ENCODE measurements at places on chromosomes 12 and 14.

- DNase-seq = no peak
These were observed 48.5 kb upstream of the PRICKLE1 start for GRCh38 chr12:42638011-42638410.

DNA sequence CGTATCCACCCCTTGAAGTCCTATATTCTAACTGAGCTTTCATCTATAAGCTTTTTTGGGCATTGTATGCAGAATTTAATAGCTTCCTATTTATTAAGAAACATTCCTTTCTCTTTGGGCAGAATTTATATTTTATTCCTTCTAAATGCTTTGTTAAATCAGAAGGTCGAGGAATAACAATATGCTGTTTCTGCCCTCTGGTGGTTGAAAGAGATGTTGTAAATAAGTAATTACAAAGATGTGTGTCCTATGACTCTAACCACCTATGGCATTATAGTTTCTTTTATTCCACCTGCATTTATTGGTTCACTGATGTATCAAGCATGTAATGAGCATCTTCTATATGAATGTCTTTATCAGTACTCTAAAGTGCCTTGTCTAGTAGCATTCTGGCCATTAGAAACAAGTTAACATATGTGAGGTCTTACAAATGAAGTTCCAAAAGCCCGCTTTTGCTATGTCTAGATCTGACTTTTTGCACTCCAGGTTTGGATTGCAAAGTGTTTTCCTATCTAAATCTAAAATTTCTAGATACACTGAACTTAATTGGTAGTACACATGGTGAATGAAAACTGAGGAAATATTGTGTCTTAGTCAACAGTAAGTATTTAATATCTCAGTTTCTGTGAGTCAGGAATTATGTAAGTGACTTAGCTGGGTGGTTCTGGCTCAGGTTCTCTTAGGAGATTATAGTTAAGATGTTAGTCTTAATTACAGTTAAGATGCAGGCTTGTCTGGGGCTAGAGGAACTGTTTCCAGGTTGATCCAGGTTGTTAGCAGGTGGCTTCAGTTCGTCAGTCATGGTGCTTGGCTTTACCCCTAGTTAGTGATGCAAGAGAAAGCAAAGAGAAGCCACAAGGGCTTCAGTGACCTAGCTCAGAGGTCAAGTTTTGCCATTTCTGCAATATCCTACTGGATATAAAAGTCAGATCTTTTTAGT, 57.5 kb downstream of the PLEKHA5 start:
- no peak for DNase-seq

GRCh38 chr12:74483057-74483456, 54.6 kb upstream of the ATXN7L3B start:
- DNase-seq = no peak

DNA sequence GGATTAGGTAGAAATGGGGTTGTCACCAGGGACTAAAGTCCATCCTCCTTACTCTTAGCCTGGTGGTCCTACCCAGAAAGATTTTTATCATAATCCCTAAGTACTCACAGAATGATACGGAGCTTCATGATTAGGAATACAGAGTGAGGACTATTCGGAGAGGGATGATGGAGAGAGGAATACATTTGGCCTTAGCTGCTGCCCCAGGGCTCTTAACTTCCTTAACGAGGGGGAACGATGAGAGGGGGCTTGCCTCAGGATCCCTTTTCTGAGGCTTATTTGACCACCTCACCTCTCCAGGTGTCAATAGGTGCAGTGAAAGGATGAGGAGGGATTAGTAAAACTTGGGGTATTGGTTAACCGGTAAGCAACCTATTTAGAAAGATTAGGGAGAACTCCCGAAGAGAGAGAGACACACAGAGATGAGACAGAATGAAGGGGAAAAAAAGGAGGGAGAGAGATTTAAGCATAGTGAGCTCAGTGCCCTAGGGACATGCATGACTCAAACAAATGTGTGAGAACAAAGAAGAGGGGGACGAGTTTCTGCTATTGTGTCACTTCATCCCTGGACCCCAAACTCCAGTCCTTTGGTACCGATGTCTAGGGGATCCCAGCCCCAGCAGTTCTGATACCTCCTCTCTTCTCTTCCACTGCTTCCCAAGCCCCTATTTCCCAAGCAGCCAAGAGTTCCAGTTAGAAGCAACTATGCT, 1.1 kb downstream of the NFE2 start:
- no peak for DNase-seq

DNA sequence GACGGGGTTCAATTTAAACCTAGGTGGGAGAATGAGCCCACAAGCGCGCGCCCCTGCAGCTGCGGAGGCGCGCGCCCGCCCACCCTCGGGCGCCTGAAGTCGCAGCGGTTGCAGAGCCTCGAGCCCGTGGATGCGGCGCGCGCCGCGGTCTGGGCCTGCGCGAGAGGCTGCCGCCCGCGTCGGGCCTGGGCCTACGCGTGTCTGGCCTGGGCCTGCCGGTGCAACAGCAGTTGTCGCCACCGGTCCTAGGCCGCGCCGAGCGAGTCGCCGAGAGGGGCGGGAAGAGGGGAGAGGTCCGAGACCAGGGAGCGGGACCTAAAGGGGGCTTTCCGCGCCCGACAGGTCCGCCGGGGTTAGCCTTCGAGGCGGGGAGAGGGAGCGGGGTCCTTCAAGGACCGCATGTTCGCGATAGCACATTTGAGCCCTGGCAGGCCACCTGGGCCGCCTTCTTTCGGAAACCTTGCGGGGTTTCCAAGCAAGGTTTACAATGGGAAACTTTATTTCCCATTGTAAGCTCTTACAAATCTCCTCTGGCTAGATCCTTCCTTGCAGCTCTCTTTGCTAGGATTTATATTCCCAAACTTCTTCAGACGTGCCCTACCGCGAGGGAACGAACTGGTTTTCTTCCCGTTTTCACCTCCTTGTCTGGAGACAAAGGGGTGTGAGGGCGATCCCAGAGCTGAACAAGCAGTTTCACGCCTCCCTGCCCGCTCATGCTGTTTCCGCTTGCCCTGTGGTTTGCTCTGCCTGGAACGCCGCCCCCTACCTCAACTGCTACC, 6.8 kb downstream of the SIX6 start:
- no peak for DNase-seq

DNA sequence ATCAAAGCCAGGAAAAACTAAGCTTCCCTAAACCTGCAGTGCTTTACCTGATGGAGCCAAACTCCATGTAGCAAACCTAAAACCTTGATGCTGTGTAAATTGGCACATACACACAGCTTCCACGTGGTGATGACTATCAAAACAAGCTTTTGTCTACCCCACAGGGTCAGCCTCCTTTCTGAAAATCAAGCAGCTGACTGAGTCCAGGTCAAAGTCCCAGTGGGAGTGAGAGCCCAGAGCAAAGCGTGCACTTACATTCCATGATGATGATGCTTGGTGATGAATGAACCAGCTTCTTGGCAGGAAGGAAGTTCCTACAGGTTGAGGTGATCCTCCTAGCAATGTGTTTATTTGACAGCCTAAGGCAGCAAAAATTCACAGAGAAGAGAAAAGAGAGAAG, 630.0 kb upstream of the TBX3 start:
- no peak for DNase-seq

Measured in GDM1 (cell line).